Panc1 (cell line): ENCODE measurements at places on chromosomes 11 and 22. TPM values are rescaled to one million over a fixed set of nuclear protein-coding genes. Genes with fewer than 3 reads are reported as not detected.

Gene WNT11
- 1.1 TPM for total RNA-seq

- peak; percentile 38 for DNase-seq
Observed at GRCh38 chr11:81644239-81644840, 1089.3 kb downstream of the FAM181B start.

DNA sequence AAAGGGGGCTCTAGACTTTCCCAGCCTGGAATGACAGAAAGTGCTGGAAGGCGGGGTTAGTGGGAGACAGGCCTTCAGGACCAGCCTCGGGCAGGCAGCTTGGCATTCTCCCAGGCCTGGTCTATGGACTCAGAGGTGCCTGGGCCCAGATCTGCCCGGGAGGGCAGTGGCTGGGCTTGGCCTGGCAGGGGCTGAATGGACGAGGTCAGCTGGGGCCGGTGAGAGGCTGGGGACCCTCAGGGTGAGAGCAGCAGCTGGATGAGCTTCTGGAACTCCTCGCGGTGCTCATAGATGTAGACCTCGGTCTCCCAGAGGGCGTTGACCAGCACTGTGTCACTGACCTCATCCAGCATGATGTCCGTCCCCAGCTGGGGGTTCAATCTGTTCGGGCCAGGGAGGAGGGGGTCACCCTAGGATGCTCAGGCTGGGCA, 1.5 kb upstream of the BAIAP2L2 start:
- no peak for DNase-seq

Gene SLC43A3
- total RNA-seq, result 8.6 TPM

Gene OR56A1
- total RNA-seq, result not detected

- no peak for DNase-seq
Observed at GRCh38 chr11:23236826-23237555, 376.7 kb upstream of the CCDC179 start.
